ENCODE measurements at places on chromosomes 7 and 10.
A peak's percentile ranks its signal among the peaks of the same experiment; 100 is the strongest.

DNA sequence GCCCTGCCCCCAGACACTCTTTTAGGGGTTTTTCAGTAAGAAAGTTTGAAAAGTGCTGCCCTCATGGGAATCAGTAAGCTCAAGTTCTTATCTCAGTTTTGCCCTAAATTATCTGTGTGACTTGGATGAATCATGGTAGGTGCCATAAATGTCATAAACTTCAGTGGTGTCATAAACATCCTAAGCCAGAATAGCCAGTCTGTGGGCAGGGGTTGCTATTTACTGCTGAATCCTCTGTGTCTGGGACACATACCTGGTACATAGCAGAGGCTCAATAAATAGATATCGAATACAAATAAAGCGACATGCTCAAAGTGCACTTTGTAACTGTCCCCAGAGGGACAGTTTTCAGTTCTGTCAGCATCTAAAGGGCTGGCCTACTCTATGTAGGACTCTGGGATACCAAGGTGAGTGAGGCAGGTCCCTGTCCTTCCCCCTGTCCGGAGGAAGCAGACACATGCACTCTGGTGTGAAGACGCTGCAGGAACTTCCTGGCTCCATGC lies 502.1 kb downstream of the RPS24 start:
- DNase-seq = no peak

- DNase-seq = peak; percentile 87
Measured at GRCh38 chr10:99788598-99789256, 6.3 kb downstream of the ABCC2 start.

- DNase-seq = peak; percentile 93
Measured at GRCh38 chr7:2757361-2757903, 69.4 kb downstream of the AMZ1 start.

- no peak for DNase-seq
Measured at GRCh38 chr7:22712999-22713398, 14.0 kb upstream of the IL6 start.

DNA sequence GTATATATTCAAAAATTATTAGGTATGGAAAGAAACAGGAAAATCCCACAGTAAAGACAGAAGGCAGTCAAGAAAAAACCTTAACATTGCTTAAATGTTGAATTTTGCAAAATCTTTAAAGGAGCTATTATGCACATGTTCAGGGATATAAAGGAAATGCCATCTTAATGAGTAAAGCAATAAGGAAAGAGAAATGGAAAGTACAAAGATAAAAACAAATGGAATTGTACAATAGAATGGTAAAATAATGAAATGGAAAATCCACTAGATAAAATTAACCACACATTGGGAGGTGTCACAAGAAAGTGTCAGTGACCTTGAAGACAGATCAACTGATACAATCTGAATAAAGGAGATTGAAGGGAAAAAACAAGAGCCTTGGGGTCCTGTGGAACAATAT lies 82.0 kb downstream of the KIF20B start:
- DNase-seq = no peak

DNA sequence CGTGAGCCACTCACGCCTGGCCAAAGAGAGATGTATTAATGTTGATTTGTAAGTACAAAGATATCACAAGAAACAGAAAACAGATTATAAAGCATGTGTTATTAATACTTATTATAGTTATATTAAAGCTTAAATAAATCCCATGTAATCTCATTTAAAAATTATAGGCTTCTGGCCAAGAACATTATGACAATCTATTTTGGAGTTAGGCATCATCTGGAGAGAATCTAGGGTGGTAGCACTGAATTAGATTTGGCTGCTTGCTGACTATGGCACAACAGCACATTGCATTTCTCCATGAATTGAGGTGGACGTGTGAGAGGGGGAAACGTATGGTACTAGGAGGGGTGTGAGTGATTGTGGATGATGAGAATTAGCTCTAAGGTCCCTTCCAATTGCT lies 16.8 kb upstream of the SLC16A12 start:
- DNase-seq = no peak
